ENCODE measurements at places on chromosomes 16 and 17. TPM values are rescaled to one million over a fixed set of nuclear protein-coding genes. Genes with fewer than 3 reads are reported as not detected.
A peak's percentile ranks its signal among the peaks of the same experiment; 100 is the strongest.

Gene AOC3
- total RNA-seq: 0.55 TPM

Gene ENPP7
- total RNA-seq: not detected

Gene KRT17
- 208 TPM for total RNA-seq

GRCh38 chr16:64311241-64311640 is 810.6 kb downstream of the CDH11 start:
- DNase-seq: peak; percentile 35

DNA sequence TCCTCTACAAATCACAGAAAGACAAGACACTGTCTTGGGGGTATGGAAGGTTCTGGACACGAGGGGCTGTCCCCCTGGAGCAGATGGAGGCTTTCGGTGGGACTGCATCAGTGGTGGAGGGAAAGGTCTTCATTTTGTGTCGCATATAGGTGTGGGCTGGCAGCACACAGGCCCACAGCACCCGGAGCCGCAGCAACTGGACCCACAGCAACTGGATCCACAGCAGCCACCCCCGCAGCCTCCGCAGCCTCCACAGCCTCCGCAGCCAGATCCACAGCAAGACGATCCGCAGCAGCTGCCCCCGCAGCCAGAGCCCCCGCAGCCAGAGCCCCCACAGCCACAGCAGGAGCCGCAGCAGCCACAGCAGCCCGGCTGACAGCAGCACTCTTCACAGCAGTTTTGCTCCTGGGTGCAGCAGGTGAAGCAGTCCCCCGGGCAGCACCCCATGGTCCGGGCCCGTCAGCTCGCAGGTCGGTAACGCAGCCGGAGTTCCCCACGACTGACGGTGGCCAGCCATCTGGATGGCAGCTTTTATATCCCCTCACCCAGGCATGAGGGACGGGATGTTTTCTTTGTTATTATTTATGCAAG is at the start of gene KRTAP17-1:
TSS of gene KRTAP17-1 (minus strand) at position 507 of the 591 bp plus-strand sequence. CDS start at position 447, 60 bp downstream.
- no peak for DNase-seq

GRCh38 chr16:85717393-85718152 is 28.8 kb upstream of the GINS2 start:
- peak; percentile 9 for DNase-seq

Measured in kidney epithelial cell (primary cell).